Activated CD8-positive, alpha-beta memory T cell treated with anti-CD3 and anti-CD28 coated beads for 4 hours (primary cell): ENCODE measurements at places on chromosomes 2 and 18.
A peak's percentile ranks its signal among the peaks of the same experiment; 100 is the strongest.

DNA sequence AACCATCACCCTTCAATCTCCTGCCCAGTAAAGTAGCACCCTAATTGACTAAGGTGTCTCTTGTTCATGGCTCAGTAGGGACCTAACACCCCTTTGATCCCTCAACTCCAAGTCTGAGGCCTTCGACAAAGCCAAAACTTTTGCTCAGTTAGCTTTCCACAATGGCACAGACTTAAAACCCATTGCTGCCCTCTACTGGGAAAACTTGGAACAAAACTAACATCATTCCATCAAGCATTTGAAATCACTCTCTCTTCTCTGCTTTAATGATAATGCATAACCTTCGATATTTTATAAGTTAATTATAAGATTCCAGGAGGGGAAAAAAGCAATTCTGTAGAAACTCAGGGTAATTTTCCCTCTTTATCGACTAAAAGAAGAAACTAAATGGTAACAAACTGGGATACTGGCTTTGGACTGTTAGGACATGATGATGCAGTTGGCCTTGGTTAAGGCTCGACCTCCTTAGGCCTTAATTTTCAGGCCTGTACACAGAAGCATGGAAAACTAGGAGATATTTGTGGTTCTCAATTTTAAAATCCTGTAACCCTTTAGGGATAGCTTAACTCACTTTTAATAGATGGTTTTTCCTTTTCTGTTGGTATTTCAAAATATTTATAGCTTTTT is 127.8 kb downstream of the STK39 start:
- DNase-seq = no peak

- DNase-seq = no peak
Measured at GRCh38 chr2:220144411-220144810, 517.0 kb downstream of the SLC4A3 start.

- DNase-seq = no peak
Measured at GRCh38 chr2:11796190-11797171, 50.0 kb downstream of the LPIN1 start.

GRCh38 chr2:109030870-109031475 is 42.0 kb upstream of the EDAR start:
- DNase-seq = no peak

DNA sequence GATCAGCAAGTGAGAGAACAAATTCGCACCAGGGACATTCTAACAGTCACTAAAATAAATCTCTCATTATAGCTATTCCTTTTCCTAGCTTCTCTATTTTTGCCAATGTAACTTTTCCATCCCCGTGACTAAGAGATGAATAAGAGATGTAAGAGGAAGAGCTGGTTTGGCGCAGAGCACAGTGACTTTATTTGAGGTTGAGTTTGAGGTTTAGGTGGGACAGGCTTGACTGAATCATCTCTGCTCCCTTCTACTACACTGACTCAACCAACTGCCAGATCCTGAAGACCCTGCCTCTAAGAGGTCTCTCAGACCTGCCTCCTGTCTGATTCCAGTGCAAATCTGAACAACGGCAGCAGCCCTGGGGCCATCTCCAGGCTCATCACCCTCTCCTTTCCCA is 28.0 kb downstream of the RFX8 start:
- DNase-seq = no peak

- DNase-seq = no peak
Measured at GRCh38 chr2:161036926-161037325, 123.3 kb upstream of the TANK start.

GRCh38 chr2:238921259-238921658 is 73.4 kb downstream of the TWIST2 start:
- DNase-seq = no peak

GRCh38 chr18:42920621-42921020 is 194.9 kb downstream of the RIT2 start:
- DNase-seq = no peak

- no peak for DNase-seq
Measured at GRCh38 chr2:61640406-61640805, 102.2 kb upstream of the XPO1 start.

- DNase-seq = no peak
Measured at GRCh38 chr2:119137502-119137901, 21.0 kb downstream of the C1QL2 start.

- DNase-seq = no peak
Measured at GRCh38 chr2:25215232-25215631, 46.9 kb upstream of the POMC start.

DNA sequence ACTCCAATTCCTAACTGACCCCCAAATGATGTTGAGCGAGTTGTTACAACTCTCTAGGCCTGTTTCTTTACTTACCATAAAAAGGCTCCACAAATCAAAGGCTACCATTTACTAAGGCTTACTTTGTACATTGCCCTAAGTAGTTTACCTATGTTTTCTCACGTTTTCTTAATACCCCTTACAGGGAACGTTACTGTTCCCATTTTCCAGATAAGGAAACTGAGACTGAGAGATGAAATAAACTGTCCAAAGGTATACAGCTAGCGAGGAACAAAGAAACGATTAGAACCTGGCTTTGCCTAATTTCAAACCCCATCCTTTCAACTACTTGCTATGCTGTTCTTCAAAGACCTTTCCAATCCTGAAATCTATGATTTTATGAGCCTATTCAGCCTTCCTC is 74.8 kb upstream of the SPTBN1 start:
- DNase-seq = no peak

DNA sequence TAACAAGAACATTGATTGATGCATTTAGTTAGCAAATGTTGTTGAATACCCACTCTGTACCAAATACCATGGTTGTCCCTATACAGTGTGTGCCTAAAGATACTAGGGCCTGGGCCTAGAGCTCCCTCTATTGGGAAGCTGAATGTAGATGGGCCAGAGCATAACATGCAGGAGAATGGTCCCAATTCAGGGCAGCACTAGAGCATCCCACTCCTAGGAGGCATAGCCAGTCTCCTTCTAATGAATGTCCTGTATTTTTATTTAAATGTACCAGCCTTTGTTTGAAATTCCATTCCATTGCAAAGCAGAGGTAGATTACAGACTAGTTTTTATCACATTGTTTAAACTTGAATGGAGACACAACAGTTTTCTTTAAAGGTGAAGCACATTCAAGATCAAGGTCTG is 90.6 kb downstream of the FEZ2 start:
- no peak for DNase-seq

- DNase-seq = no peak
Measured at GRCh38 chr2:132936261-132936660, 266.3 kb upstream of the LYPD1 start.

DNA sequence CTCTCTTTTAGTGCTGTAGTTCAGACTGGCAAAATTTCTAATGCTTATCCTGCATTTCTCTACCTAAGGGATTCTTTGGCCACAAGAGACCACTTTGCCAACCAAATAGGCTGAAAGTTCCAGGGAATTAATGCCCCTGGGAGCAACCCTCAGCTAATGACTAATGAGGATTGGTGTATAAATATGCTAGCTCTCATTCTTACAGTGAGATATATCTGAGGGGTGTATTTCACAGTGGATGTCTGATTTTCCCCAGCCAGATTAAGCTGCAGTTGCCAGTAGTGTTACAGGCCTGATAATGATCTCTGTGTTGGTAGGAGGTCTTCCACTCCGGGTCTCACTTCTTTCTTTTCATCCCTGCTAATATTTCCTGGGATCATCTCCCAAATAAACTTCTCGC is 90.4 kb downstream of the GULP1 start:
- DNase-seq = no peak

GRCh38 chr2:137659616-137660015 is 304.7 kb upstream of the HNMT start:
- DNase-seq = no peak

- no peak for DNase-seq
Measured at GRCh38 chr2:109084341-109084740, 44.7 kb upstream of the SH3RF3 start.

DNA sequence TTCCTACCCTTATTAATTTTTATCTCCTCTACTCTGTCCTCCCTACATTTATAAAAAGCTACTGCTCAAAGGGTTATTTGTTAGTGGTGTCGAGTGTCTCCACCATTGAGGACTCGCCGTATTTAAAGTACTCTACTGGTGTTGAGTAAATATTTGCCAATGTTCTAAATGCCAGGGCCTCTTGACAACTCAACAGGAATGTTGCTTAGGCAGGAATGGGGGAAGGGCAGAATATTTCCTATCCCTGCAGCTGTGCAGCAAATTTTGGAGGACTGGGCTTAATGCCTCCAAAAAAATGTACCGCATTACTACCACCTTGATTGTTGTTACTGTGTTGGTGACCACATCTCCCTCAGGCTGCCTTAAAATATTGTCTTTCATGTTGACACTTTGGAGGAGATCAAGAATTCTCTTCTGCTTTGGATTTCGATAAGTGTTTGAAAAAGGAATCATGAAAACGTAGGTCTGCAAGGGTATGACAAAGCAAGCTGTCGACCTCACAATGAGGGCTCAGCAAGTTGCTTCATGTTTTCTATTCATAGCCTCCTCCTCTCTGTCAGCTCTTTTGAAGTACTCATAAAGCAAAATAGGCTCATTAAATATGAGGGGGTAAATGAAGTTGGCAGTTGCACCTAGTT is 84.3 kb downstream of the EFEMP1 start:
- DNase-seq = no peak

- DNase-seq = no peak
Measured at GRCh38 chr2:109265953-109266352, 136.9 kb downstream of the SH3RF3 start.

DNA sequence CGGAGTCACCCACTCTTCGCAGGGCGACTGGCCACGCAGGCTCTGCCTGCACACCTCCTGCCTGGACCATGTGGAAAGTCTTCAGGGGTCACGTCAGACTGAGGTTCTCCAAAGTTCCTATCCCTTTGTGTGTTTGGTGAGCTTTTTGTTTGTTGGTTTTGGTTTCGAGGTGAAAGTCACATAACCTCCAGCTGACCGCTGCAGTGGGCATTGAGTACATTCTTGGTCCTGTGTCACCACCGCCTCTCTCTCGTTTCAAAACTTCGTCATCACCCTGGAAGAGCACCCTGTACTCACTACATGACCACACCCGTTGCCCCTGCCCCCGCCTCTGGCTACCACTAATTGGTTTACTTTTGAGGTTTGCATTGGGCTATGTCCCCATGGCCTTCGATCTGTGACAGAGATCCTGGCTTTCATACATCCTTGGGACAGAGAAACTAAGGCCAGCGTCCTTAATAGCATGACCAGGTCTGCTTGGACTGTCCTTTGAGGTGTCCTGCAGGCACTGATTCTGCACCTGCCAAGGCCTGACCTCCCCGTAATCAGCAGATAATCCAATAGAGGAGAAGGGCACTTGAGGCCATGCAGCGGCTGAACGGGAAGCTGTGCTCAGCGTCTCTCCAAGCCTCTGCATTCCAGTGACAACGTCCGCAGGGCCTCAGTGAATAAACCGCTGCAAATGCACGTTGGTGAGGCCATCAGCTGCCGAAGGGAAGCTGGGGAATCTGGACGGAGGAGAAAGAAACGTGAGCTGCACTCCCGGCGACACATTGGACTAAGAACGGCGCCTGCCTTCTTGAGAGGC is 46.8 kb downstream of the SH3BP4 start:
- no peak for DNase-seq

DNA sequence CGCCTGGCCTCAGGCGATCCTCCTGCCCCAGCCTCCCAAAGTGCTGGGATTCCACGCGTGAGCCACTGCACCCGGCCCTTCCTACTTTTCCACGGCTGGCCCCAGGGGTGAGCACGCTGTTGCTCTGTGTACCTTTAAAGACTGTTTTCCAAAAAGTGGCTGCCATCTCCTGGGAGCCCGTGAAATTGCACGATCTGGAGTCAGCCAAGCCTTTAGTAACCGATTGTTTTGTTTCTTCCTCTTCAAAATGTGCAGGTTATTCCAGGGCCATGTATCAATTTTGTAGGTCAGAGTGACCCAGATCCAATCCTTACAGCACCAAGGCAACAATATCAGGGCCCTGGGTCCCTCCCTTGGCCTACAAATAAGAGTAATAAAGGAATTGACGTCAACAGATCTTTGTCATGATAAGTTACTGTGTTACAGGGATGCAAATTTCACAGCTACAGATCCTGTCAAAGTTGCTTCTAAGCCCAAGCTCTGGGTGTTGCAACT is 135.6 kb upstream of the ZNF236 start:
- no peak for DNase-seq

DNA sequence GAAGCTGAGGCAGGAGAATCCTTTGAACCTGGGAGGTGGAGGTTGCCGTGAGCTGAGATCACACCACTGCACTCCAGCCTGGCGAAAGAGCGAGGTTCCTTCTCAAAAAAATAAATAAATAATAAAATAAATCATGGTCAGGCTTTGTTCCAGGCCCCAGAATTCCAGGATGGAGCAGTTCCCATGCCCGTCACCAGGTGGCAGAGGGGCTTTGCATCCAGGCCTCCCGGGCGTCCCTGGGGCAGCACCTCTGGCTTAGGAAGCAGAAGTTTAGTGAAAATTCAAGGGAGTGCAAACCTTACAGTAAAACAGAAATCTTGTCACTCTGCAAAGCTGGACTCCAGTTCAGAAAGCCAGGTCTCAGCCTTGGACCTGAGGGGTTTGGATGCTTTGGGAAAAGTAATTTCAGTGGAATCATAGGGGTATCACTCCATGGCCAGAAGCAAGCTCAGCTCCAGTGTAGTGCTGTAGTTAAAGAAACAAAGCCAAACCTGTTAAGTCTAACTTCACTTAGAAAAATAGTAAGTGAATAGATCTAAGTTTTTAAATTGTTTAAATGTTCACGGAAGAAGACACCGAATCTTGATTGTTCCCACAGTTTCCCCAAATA is 512.7 kb downstream of the CMPK2 start:
- DNase-seq = no peak

- DNase-seq = no peak
Measured at GRCh38 chr2:140855471-140855870, 1275.3 kb downstream of the LRP1B start.

GRCh38 chr2:176454893-176455815 is 185.9 kb downstream of the MTX2 start:
- peak; percentile 60 for DNase-seq

DNA sequence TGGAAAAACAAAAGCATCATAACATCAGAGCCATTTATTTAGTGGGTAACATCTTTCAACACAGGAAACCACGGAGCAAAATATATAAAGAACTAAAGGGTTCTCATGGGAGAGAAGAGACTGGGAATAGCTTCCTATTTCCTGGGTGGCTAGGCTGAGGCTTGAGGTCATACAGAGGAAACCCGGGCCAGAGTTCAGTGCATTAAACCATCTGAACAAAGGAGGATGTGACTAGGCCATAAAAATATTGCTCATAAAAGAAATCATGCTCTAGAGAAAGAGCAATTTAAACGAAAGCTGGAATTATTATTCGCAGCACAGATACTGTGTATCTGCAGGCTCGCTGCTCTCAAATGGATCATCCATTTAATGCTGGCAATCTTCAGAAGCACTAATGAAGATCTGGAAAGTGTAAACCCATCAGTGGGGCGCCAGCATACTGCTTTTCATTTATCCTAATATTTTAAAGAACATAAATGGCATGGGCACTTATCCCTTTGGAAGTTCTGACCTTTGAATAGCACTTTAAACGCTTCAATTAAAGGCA is 83.3 kb downstream of the GALNT14 start:
- no peak for DNase-seq

- no peak for DNase-seq
Measured at GRCh38 chr2:26243470-26244308, 743 bp downstream of the HADHA start.

- DNase-seq = no peak
Measured at GRCh38 chr18:9106800-9107584, 4.5 kb downstream of the NDUFV2 start.
